ENCODE measurements at places on chromosomes 2 and 18. TPM values are rescaled to one million over a fixed set of nuclear protein-coding genes. Genes with fewer than 3 reads are reported as not detected.

GRCh38 chr2:75324141-75324540, 124.8 kb upstream of the TACR1 start:
- H3K36me3 ChIP-seq = no peaks in the 10 kb centered on the region
- no peaks in the 10 kb centered on the region for H3K27me3 ChIP-seq
- H3K4me1 ChIP-seq = peaks cover 2% of the 10 kb centered on the region
- no peak for DNase-seq

DNA sequence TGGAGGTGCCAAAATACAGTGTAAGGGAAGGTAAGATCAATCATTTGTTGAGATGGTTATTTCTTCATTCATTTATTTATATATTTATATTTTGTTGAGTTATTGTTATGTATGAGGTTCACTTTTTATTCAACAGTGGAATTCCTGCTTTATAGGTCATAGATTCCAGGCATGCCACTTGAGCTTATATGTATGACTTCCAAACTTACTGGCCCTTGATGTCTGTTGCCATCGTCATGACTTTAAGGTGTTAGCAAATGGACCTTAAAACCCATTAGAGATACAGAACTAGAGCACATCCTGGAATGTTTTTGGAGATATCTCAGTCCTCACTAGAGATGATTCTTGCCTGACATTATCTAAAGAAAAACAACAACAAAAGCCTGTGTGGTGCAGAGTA, 25.9 kb downstream of the CCDC85A start:
- H3K27me3 ChIP-seq = no peaks in the 10 kb centered on the region
- H3K27ac ChIP-seq = no peak overlapping the region

- no peaks in the 10 kb centered on the region for H3K36me3 ChIP-seq
- no peaks in the 10 kb centered on the region for H3K27me3 ChIP-seq
- peak; percentile 38 for DNase-seq
These were observed 787 bp downstream of the SOCS6 start for GRCh38 chr18:70289351-70290312.

GRCh38 chr18:9877655-9878014, 8.1 kb upstream of the TXNDC2 start:
- no peaks in the 10 kb centered on the region for H3K4me1 ChIP-seq
- peak overlapping the region; percentile 33 for H3K27ac ChIP-seq
- H3K36me3 ChIP-seq = no peaks in the 10 kb centered on the region
- no peaks in the 10 kb centered on the region for H3K27me3 ChIP-seq

GRCh38 chr2:25112113-25112512, 56.3 kb downstream of the POMC start:
- no peak for DNase-seq
- H3K4me1 ChIP-seq = no peaks in the 10 kb centered on the region
- H3K36me3 ChIP-seq = no peaks in the 10 kb centered on the region
- H3K4me3 ChIP-seq = no peak overlapping the region

GRCh38 chr2:84904717-84905174, 710 bp upstream of the TMSB10 start:
- peak overlapping the region; percentile 84 for H3K4me3 ChIP-seq
- no peaks in the 10 kb centered on the region for H3K27me3 ChIP-seq
- DNase-seq = peak; percentile 88
- H3K36me3 ChIP-seq = peaks cover 1% of the 10 kb centered on the region

DNA sequence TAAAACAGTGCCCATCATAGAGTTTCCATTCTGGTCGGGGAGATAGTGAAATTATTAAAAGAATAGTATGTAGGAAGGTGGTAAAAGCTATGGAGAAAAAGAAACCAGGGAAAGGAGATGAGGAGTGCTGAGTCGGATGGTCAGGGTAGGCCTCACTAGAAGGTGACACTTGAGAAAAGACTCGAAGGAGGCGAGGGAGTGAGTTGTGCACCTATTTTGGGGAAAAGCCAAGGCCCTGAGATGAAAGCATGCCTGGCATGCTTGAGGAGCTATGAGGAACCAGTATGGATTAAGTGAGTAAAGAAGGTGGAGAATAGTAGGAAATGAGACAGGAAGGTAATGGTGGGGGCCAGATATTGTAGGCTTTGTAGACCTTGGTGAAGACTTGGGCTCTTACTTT, 7.3 kb upstream of the TTLL4 start:
- DNase-seq = no peak
- no peak overlapping the region for H3K4me3 ChIP-seq
- H3K27me3 ChIP-seq = no peaks in the 10 kb centered on the region
- no peaks in the 10 kb centered on the region for H3K4me1 ChIP-seq
- H3K36me3 ChIP-seq = peaks cover 12% of the 10 kb centered on the region

GRCh38 chr2:233129351-233129978, 69.3 kb downstream of the INPP5D start:
- DNase-seq = no peak
- H3K27me3 ChIP-seq = no peaks in the 10 kb centered on the region

- no peak overlapping the region for H3K4me3 ChIP-seq
- H3K27ac ChIP-seq = no peak overlapping the region
- H3K4me1 ChIP-seq = no peaks in the 10 kb centered on the region
- DNase-seq = no peak
- H3K36me3 ChIP-seq = no peaks in the 10 kb centered on the region
These were observed 33.9 kb upstream of the IKZF2 start for GRCh38 chr2:213185147-213185822.

DNA sequence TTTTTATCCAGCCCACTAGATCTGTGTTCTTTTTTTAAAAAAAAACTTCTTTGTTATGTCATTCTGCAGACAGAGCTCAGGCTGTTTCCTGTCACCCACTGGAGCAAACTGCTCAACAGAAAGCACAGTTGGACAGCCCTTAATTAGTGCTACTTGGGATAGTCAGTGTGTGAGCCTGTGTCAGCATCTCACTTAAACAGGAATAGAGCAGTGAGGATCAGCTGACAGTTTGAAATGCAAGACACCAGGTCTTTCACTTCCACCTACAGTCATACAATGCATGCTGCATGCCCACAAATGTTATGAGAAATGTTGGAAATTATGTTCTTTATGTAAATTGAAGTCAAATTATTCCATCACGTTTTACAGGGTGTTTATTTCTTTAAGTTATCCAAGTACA, 174.9 kb downstream of the NR4A2 start:
- DNase-seq = peak; percentile 44
- H3K4me3 ChIP-seq = no peak overlapping the region
- no peaks in the 10 kb centered on the region for H3K36me3 ChIP-seq
- no peak overlapping the region for H3K27ac ChIP-seq
- no peaks in the 10 kb centered on the region for H3K4me1 ChIP-seq

DNA sequence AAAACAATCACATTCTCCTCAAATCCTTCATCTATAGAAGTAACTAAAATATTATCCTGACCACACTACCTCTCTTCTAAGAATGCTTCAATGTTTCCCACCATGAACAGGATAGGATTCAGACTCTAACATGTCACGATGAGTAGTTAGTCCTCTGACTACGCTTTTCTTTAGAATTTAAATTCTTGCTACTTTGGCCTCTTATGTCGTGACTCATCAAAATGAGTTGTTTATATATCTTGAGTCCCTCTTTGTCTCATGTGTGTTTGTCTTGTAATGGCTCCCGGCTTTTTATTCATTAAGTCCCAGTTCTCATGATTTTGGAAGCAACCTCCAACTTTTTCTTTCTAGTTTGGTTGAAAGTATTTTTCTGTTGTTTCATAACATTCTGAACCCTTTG, 1289.2 kb downstream of the DSC3 start:
- no peaks in the 10 kb centered on the region for H3K36me3 ChIP-seq
- H3K4me1 ChIP-seq = no peaks in the 10 kb centered on the region
- no peak overlapping the region for H3K27ac ChIP-seq

DNA sequence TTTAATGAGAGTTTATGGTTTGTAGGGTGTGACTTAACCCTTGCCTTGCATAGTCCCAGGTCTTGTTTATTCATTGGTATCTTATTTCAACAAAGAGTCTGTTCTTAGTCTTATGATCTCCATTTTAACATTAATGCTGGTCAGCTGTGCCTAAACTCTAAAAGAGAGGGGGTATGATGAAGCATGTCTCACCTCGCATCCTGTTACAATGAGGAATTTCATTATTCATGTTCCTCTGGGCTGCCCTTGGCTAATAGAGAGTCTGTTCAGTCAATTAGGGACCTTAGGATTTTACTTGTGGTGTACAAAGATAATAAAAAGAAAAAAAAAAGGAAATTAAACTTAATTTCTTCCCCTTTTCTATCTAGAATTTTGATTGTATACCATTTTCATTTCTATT, 831.9 kb upstream of the CDH2 start:
- no peaks in the 10 kb centered on the region for H3K36me3 ChIP-seq
- H3K4me1 ChIP-seq = no peaks in the 10 kb centered on the region
- no peak overlapping the region for H3K4me3 ChIP-seq
- no peak for DNase-seq
- H3K27ac ChIP-seq = no peak overlapping the region

GRCh38 chr2:6446938-6447608, 418.6 kb downstream of the CMPK2 start:
- no peak overlapping the region for H3K4me3 ChIP-seq
- DNase-seq = no peak
- H3K4me1 ChIP-seq = peaks cover 5% of the 10 kb centered on the region
- H3K36me3 ChIP-seq = no peaks in the 10 kb centered on the region

- H3K27me3 ChIP-seq = no peaks in the 10 kb centered on the region
- H3K4me1 ChIP-seq = peaks cover 3% of the 10 kb centered on the region
- no peak overlapping the region for H3K27ac ChIP-seq
- DNase-seq = no peak
- H3K36me3 ChIP-seq = no peaks in the 10 kb centered on the region
These were observed 34.6 kb downstream of the HS6ST1 start for GRCh38 chr2:128284037-128284441.

GRCh38 chr2:120398996-120399888, 53.3 kb downstream of the INHBB start:
- H3K27ac ChIP-seq = no peak overlapping the region
- DNase-seq = no peak
- no peak overlapping the region for H3K4me3 ChIP-seq
- no peaks in the 10 kb centered on the region for H3K36me3 ChIP-seq

DNA sequence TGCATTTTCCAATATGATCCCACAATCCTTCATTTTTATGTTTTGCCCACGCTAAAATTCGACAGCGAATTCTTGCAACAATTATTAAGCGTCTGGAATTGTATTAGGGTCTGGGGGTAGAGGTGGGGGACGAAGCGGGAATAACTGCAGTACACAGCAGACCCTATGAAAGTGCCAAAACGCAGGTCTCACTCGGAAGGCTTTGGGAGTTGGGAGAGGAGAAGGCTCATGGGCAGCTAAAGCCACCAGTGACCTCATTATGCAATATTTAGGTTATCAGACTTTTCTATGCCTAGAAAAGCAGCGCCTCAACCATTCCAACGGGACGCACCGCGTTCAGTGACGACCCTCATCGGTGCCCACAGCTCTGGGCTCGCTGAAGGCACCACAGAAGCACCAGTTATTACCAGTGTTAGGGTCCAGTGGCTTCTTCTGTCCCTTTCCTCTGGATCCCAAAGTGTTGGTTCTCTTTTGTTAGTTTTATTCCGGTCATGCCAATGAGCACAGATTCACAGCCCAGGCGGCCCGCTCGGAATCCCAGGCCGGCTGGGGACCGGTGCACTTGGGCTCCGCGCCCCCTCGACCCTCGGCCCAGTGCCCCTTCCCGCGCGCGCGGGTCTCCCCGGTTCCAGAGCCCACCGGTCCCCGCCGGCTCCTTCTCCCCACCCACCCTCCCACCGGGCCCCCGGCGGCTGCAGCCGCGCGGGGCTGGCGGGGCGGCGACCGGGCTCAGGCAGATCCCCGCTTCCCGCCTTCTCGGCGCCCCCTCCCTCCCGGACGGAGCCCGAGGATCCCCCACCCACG, 737 bp upstream of the MAPK4 start:
- peak overlapping the region; percentile 24 for H3K4me3 ChIP-seq
- no peak for DNase-seq
- H3K27me3 ChIP-seq = peaks cover 36% of the 10 kb centered on the region
- H3K4me1 ChIP-seq = peaks cover 4% of the 10 kb centered on the region

DNA sequence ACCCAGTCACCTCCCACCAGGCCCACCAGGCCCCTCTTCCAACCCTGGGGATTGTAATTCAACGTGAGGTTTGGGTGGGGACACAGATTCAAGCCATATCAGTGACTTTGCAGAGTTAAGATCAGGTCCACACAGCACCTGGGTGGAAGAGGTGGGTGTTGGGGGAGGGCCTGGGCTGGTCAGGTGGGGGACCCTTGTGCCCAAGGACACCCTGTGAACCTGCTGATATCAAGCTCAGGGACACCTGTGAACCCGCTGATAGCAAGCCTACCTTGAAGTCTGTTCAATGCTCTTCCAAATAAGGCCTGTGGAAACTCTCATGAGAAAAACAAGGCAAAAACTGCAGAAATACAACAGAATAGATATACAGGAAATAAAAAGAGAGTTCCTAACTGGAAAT, 19.9 kb upstream of the TPO start:
- H3K36me3 ChIP-seq = no peaks in the 10 kb centered on the region
- no peaks in the 10 kb centered on the region for H3K4me1 ChIP-seq
- H3K27ac ChIP-seq = no peak overlapping the region

- H3K27me3 ChIP-seq = no peaks in the 10 kb centered on the region
- H3K4me3 ChIP-seq = no peak overlapping the region
- no peak for DNase-seq
- H3K36me3 ChIP-seq = no peaks in the 10 kb centered on the region
- H3K4me1 ChIP-seq = no peaks in the 10 kb centered on the region
- H3K27ac ChIP-seq = no peak overlapping the region
These were observed 86.3 kb downstream of the FSHR start for GRCh38 chr2:49067971-49068370.

GRCh38 chr2:230685178-230685577, 27.5 kb upstream of the CAB39 start:
- no peak overlapping the region for H3K4me3 ChIP-seq
- no peak overlapping the region for H3K27ac ChIP-seq
- H3K4me1 ChIP-seq = no peaks in the 10 kb centered on the region
- no peak for DNase-seq

Gene GDF7
- 0.37 TPM for total RNA-seq

Gene ERICH2
- total RNA-seq = 5.6 TPM

Gene FAM110C
- 3.0 TPM for total RNA-seq

Gene OTOS
- not detected for total RNA-seq
